ENCODE measurements at places on chromosomes 2 and 18. TPM values are rescaled to one million over a fixed set of nuclear protein-coding genes. Genes with fewer than 3 reads are reported as not detected.

FAM124B gene
- polyA plus RNA-seq = not detected

ASB18 gene
- polyA plus RNA-seq = not detected

IL37 gene
- polyA plus RNA-seq = not detected

CRYGD gene
- not detected for polyA plus RNA-seq

OR6B2 gene
- polyA plus RNA-seq = not detected

SLC5A6 gene
- 21.7 TPM for polyA plus RNA-seq

UGT1A3 gene
- polyA plus RNA-seq = not detected

CCBE1 gene
- not detected for polyA plus RNA-seq

FOXI3 gene
- not detected for polyA plus RNA-seq

OTOS gene
- not detected for polyA plus RNA-seq

ABCG5 gene
- polyA plus RNA-seq = not detected

OBSL1 gene
- polyA plus RNA-seq = not detected

KCNIP3 gene
- polyA plus RNA-seq = not detected

SLC4A1AP gene
- 37.6 TPM for polyA plus RNA-seq

CD302 gene
- 0.47 TPM for polyA plus RNA-seq

SCN3A gene
- not detected for polyA plus RNA-seq

SCN7A gene
- polyA plus RNA-seq = not detected

UPP2 gene
- polyA plus RNA-seq = not detected

SLC8A1 gene
- polyA plus RNA-seq = not detected

BARD1 gene
- polyA plus RNA-seq = 4.1 TPM

FSHR gene
- polyA plus RNA-seq = not detected

GRB14 gene
- not detected for polyA plus RNA-seq

CYP26B1 gene
- not detected for polyA plus RNA-seq

EPB41L3 gene
- polyA plus RNA-seq = 1.9 TPM

PELI1 gene
- 12.3 TPM for polyA plus RNA-seq

EDAR gene
- polyA plus RNA-seq = 11.9 TPM

MEIS1 gene
- not detected for polyA plus RNA-seq

LINC00305 gene
- not detected for polyA plus RNA-seq

SLC66A3 gene
- 43.7 TPM for polyA plus RNA-seq

RAD51AP2 gene
- not detected for polyA plus RNA-seq

NR4A2 gene
- polyA plus RNA-seq = 2.5 TPM

ALPP gene
- polyA plus RNA-seq = not detected

SERPINB3 gene
- polyA plus RNA-seq = not detected

RFTN2 gene
- polyA plus RNA-seq = 0.21 TPM

GREB1 gene
- polyA plus RNA-seq = not detected

ALK gene
- polyA plus RNA-seq = 0.13 TPM

SERPINB12 gene
- polyA plus RNA-seq = not detected

All from naive thymus-derived CD4-positive, alpha-beta T cell (primary cell).